ENCODE measurements at places on chromosomes 3 and 15.

DNA sequence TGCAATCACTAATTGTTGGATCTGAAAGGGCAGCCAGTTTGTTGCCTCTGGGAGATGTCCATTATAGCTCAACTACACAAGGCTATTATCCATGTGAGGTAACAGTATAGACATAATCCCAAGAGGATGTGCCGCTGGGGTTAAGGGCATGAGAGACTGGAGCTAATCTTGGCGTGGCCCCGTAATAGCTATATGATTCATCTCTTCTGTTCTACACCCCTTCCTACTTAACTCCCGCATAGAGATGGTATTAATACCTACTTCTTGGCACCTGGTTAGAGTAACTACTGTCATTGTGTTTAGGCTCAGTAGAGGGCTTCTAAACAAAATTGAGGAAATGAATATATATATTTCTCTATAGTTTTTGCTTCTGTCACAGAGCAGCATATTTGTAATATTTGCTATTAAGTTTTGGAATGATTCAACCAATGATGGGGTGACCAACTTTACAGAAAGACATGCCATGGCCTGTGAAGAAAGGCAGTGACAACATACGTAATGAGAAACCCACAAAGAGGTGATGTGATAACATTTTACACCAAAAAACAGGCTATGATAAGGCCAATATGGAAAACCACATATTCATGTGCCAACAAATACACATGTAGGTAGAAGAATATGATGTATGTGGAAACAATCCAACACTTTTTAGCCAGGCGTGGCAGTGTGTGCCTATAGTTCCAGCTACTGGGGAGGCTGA is 76.8 kb upstream of the DPH6 start:
- no peak for DNase-seq

DNA sequence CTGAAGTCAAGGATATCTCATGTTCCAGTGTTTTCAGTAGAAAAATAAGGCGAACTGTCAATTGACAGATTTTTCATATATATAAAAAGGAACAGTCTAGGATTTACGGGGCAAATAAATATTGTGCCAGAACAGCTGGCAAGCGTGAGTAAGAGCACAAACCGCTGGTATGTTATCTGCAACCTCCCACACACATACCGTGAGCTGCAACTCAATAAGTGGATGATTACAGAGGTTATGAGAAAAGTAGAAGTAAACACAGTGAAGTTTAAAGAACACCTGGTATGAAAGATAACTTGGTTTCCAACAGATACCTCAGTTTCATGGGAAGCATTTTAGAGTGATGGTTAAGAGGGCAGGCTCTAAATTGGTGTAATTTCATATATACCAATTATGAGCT is 733.4 kb downstream of the TUSC7 start:
- no peak for DNase-seq

GRCh38 chr15:36458411-36458810 is 121.0 kb upstream of the CDIN1 start:
- no peak for DNase-seq

GRCh38 chr3:183202004-183202722 is 39.6 kb upstream of the LAMP3 start:
- peak; percentile 28 for DNase-seq

GRCh38 chr3:133506215-133506901 is 67.1 kb upstream of the CDV3 start:
- no peak for DNase-seq

- no peak for DNase-seq
Measured at GRCh38 chr3:123422457-123422856, 26.4 kb downstream of the ADCY5 start.

- no peak for DNase-seq
Measured at GRCh38 chr3:132709761-132710160, 12.4 kb downstream of the NPHP3 start.

DNA sequence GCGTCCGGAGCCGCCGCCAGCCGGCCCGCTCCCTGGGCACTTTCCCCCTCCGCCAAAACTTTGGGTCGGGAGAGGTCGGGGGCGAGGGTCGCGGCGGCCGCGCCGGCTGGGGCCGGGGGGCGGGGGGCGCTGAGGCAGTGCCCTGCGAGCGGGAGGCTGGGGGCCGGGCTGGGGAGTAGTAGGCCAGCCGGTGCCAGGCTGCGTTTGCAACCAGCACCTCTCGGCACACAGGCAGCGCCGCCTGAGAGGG is 452 bp downstream of the BBX start:
- DNase-seq = no peak

GRCh38 chr3:62587169-62587568 is 213.8 kb upstream of the FEZF2 start:
- DNase-seq = no peak

GRCh38 chr15:78540141-78540870 is at the start of gene PSMA4:
PSMA4 (plus strand) TSS chr15:78540444; CDS start chr15:78541928, 1,484 bp downstream.
- peak; percentile 95 for DNase-seq

DNA sequence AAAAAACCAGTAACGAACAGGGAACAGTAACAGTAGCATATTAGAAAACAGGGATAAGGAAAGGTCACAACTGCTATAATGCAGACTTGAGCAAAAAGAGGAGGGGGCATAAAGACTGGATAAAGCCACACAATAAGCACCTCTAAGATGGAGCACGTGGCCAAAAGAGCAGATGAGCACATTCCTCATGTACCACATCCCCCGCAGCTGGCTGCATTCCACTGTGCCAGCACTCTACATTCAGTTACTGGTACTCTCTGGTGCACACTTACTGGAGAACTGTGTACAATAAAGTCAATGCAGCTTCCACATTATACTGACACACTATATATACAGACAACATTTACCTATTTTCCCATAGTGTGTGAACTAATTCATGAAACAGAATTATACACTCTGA is 64.7 kb downstream of the UBE3A start:
- no peak for DNase-seq

- DNase-seq = no peak
Measured at GRCh38 chr15:70245932-70246622, 148.4 kb upstream of the TLE3 start.

- DNase-seq = no peak
Measured at GRCh38 chr15:52050416-52050815, 31.4 kb downstream of the MAPK6 start.

DNA sequence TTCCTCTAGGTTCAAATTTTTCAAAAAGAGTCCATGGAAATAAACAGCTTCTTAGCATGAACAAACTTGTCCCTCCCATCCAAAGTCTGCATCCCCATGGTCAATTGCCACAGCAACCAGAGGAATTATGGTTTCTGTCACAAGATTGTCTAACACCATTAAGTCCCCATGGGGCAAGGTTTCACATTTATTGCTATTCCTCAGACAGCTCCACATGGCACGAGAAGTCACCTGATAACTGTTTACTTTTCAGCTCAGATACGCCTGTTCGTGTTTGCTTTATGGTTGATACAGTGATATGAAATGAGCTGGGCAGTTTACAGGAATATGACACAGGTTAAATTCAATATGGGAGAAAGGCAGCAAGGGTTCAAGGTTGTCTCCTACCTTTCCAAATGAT is 37.9 kb upstream of the MUC13 start:
- no peak for DNase-seq

DNA sequence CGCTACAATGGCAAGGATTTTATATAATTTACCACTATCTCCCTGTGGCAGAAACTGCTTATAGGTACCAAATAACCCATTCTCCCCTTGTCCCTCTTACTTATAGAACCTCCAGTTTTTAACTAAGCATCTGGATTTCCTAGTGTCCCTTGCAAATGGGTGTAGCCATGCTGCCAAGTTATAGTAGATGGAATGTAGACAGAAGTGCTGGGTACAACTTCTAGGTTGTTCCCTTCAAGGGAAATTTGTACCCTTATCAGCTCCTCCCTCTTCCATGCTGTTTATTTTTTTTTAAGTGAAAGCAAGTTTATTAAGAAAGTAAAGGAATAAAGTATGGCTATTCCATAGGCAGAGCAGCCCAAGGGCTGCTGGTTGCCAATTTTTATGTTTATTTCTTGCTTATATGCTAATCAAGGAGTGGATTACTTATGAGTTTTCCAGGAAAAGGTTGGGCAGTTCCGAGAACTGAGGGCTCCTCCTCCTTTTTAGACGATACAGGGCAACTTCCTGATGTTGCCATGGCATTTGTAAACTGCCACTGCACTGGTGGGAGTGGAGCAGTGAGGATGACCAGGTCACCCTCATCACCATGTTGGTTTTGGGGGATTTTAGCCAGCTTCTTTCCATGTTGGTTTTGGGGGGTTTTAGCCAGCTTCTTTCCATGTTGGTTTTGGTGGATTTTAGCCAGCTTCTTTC is 40.1 kb upstream of the TM4SF19 start:
- no peak for DNase-seq

DNA sequence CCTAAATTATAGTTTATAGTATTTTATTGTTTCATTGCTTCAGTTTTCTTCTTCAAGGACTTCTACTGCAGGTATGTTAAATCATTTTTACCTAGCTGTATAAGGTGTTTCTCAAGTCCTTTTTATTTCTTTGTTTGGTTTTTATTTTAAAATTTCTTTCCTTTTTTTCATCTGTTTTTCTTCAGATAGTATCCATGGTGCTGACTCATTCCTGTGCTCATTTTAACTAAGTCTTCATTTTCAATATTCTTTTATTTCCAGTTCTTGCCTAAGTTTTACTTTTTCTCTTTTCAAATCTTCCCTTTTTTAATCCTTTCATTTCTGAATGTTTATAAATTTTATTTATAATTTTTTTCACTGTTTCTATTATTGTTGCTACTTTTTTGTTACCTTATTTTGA is 42.3 kb upstream of the STIMATE start:
- DNase-seq = no peak

- peak; percentile 17 for DNase-seq
Measured at GRCh38 chr3:197847866-197848401, 56.9 kb downstream of the LRCH3 start.

DNA sequence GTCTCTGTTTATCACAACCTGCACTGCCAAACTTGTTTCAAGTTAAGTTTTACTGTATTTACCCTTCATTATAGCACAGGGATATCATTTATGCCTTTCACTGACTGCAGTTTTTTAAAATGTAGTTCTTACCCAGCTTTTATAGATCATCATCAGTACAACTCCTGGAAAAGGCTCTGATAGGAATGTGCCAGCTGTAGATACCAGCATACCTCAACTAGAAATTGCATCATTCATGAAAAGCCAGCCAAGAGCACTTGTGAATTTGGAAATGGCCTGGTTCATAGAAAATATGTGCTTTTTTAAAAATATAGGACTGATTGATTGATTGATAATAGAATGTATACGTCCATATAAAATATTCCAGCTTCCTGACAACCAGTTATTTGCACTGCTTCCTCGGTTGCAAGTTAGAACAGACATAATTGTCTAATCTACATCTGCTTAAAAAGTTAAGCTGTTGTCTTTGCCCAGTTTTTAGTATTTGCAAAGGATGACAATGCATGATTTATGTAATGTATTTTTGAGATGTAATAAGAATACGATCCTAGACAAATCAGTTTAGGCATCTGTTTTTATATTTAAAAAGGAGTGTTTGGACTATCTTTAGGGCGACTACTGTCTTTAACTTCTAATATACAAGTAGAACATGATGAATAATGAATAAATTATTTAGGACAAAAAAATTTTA is 58.5 kb downstream of the DCUN1D1 start:
- no peak for DNase-seq

DNA sequence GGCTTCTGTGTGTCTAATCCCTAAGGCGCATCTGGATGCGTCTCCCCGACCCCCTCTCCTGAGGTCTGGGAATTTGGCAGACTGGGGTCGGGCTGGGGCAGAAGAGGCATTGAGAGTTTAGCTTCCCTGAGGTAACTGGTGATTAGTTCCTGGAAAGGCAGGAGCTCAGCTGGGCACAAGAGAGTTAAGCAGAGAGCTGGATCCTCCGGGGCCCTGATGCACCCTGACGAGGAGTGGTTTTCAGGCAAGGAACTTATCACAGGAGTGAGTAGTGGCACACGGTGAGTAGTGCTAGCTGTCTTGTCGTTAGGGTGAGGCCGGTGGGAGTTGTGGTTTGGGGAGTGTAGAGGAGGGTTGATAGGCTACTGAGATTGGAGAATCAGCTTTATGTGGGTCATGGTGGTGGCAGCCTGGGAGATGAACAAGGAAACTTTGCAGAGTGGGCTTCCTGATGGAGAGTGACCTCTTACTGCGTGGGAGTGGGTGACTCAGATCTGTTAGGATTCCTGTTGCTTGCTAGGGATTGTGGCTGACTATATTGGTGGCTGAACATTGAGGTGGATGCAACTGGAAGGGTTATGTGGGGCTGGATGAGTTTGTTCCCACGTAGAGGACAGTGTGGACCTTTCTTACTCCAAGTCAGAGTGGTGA is 897 bp downstream of the RAD54L2 start:
- peak; percentile 29 for DNase-seq

DNA sequence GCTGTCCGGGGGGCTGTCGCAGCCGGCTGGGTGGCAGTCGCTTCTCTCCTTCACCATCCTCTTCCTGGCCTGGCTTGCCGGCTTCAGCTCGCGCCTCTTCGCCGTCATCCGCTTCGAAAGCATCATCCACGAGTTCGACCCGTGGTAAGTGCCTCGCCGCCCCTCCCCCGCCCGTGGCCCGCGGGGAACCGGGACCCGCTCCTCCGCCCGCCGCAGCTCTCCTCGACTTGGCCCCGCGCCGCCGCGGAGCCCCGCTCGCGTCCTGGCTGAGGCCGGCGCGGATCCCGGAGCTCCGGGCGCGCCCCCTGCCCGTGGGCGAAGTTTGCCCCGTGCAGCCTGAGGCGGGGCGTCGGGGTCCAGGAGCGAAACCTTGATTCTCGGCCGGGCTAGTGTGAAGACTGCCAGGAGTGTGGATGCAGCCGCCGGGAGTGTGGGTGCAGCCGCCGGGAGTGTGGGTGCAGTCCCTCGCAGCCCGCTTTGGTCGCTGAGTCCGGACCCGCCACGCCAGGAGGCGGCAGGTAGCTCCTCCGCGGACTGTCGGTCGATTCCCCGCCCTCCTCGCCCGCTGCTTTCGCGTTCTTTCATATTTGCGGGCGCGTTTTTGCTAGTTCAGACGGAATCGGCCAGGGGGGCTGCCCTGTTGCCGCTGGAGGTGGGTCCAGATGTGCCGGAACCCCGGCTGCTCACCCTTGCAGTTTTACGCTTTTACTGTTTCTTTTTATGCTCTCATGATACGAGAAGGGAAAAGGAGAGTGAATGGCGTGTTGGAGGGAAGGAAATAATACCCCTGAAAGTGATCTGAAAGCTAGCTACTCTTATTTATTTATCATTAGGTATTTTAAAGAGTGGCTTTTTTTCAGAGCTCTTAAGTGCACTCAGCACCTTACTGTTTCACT is 692 bp downstream of the STT3B start:
- peak; percentile 65 for DNase-seq

DNA sequence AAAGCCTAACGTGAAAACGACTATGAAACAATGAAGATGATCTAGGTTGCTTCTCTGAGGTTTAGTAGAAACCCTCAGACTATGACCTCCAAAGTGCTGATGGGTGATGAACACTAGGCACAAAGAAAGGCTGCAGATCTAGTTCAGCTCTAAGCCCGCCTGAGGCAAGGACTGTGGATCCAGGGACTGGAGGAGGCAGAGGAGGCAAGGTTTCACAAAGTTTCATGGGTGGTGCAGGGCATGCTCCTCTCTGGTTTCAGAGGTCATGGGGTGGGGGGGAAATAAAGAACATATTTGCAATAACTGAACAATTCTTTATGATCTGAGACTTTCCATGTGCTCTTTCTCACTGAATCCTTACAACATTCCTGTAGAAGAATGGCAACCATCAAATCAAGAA is 679.2 kb downstream of the NTRK3 start:
- DNase-seq = no peak

Measured in activated naive CD4-positive, alpha-beta T cell treated with anti-CD3 and anti-CD28 coated beads, Interleukin-2, amount 50 U/mL, for 16 hours (primary cell).